ENCODE measurements at places on chromosomes 2 and 18.

- DNase-seq = no peak
Measured at GRCh38 chr2:179909845-179910734, 48.7 kb upstream of the ZNF385B start.

GRCh38 chr2:201793631-201794030 is 12.7 kb upstream of the CDK15 start:
- no peak for DNase-seq

DNA sequence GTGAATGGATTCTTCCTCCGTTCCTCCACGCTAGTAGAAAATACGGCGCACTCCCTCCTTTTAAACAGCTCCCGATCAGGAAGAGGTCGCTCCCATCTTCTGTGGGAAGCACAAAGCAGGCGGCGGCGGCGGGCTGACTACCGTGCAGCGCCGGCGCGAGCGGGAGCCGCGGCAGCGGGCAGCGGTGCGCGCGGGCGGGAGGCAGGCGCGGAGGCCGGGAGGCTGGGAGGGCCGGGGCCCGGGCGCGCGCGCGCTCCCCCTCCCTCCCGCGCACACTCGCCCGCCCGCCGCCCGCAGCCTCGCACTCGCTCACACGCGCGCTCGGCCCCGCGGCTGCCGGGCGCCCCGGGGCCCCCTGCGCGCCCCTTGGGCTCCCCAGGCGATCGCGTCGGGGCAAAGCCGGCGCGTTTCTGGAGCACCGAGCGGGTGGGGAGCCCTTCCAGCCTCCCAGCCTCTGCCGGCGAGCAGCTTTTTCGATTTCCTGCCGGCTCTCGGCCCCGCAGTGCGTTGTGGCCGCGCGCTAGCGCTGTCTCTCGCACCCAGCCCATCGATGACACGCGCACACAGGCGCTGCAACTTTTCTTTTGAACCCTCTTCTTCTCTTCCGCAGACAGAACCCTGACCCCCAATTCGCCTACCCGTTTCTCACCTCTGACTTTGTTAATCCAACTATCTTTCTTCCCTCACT is at the start of gene SLC8A1:
SLC8A1 (minus strand) TSS at position 173 of the 688 bp plus-strand sequence.
- no peak for DNase-seq

- no peak for DNase-seq
Measured at GRCh38 chr2:120989512-120990441, 254.1 kb downstream of the GLI2 start.

- no peak for DNase-seq
Measured at GRCh38 chr2:154439156-154439555, 259.3 kb upstream of the KCNJ3 start.

DNA sequence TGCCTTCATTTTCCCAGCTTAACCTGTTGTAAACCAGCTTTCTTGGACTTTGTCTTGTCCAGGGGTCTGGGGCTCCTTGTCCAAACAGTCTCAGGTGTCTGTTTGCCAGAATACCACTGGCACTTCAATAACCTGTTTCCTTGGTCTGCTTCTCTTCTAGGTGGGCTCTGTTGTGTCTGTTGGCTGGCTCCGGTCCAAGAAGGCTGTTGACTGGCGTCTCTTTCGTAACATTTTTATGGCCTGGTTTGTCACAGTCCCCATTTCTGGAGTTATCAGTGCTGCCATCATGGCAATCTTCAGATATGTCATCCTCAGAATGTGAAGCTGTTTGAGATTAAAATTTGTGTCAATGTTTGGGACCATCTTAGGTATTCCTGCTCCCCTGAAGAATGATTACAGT is 17.0 kb downstream of the SLC20A1 start:
- no peak for DNase-seq

DNA sequence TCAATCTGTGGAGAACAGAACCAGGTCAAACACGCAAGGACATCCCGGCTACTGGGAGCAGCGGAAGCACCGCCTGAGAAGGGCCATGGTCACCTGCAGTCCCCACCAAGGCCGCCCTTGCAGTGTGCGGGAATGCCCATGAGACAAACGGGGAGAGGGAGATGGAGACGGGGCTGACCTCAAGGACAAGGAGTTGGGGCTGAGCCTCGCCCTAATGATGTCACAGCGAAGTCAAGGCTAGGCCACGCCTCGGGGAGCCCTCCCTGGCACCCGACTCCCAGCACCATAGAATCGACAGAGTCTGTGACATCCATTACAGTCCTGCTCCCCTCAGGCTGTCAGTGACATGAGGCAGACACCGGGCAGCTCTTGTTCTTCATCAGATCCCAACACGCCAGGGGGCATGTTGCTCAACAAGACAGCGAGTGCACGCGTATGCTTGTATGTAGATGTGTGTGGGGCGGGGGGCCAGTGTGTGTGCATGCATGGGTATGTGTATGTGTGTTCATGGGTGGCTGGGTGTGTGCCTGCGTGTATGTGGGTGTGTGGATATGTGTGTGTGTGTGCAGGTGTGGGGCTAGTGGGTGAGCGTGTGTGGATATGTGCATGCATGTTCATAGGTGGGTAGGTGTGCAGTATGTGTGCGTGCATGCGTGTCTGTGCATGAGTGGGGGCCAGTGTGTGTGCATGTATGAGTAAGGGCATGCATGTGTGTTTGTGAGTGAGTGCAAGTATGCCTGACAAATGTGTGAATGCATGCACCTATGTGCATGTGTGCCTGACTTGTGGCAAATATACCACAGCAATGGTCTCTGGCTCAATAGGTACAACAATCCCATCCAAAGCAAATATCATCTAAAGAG is 57.0 kb downstream of the ANKMY1 start:
- DNase-seq = no peak

GRCh38 chr2:231541645-231542044 is 11.4 kb upstream of the NMUR1 start:
- no peak for DNase-seq

DNA sequence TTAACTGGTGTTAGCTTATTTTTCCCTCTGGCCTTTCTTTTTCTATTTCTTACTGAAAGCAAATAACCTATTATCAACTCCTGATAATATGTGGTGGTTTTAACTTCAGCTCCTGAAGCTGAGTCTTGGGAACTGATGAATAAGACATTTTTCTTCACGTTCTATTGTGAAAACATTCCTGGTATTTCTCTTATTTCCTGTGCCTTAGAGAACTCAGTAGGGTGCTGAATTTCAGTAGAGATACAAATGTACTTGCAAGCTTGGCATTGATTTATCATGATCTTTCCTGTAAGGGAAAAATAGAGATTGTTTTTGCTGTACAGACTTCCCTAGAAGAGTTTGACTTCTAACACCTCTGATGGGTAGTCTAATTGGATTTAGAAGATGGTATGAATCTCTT is 52.8 kb upstream of the DCC start:
- no peak for DNase-seq

DNA sequence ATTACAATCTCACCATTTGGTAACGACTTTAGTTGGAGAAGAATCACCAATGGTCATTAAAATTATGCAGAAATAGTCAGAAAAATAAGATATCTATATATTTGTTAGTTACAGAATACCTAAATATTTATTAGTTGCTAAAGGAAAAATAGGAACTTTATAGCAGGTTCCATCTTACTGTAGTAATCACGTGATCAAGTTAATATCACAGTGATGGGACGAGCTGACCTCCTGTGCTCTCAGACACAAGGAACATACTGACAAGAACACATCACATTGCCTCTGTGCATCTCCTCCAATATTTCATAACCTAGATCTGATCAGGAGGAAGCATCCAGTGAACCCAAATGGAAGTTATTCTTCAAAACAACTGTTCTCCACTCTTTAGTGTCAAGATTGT is 215.3 kb downstream of the GALR1 start:
- no peak for DNase-seq

GRCh38 chr18:10036479-10036878 is 122.7 kb downstream of the VAPA start:
- no peak for DNase-seq

GRCh38 chr2:30823452-30823851 is 16.2 kb upstream of the CAPN13 start:
- no peak for DNase-seq

- DNase-seq = no peak
Measured at GRCh38 chr2:155502766-155503165, 804.3 kb downstream of the KCNJ3 start.

- DNase-seq = no peak
Measured at GRCh38 chr2:43605851-43606250, 10.0 kb upstream of the THADA start.

DNA sequence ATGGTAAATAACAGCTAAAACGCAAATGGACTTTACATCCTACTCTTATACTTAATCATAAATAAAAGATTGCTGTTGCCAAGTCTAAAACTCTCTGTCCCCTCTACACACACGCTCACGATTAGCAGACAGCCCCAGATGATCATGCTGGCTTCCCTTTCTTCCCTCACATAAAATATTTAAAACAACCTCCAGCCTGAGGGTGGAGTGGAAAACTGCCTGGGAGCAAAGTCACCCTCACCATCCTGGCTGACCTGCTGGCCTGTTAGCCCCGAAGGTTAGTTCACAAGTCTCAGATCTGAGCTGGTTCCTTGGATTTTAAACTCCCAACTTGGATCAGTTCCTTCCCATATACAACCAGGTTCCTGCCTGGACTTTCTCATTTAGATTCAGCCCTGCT is 288.2 kb downstream of the NBAS start:
- no peak for DNase-seq

DNA sequence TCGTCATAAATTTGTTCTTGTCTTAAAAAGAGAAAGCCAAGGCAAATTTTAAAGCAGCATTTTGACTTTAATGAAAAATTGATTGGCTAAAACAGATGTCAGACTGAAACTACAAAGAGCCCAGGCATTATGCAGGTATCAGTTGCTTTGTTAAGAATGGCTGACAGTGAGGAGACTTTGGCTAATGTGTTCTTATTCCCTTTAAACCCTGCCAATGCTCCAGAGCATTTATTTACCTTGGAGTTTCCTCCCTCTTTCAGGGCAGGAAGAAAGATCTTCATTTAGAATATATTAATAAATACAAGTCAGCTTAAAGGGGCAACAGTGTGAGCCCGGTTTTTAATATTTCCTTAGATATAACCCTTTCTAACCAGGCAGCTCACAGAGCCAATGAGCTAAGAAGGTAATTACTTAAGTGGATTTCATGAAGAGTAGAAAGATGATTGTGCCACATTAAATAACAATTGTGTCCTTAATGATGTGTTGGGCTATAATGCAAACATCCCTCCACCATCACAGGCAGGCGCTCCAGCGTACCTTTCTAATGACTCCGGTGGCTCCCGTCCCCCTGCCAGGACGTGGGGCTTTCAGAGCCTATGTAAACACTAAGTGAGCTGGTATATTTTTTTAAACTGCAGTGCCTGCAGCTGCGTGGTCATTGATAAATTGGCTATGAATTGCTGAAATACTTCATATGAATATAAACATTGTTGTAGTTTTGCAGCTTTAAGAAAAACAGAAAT is 349.4 kb upstream of the POU3F3 start:
- no peak for DNase-seq

- DNase-seq = no peak
Measured at GRCh38 chr2:200624658-200625057, 38.8 kb downstream of the AOX1 start.

DNA sequence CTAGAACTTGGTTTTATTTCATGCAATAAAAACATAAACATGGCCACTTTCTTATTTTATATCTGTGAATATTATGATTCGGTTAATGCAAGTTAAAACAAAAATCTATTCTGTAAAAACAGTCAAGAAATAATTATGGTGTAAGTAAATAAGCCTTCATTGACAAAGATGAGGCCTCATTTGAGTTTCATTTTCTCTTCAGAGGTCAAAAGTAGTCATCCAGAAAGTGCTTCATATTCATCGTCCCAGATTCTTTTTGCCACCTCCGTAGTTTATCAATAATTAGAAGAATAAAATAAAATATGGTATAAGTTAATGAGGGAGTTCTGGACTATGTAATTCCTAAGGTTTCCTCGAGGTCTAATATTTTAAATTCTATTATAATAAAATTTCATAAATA is 19.4 kb upstream of the HNRNPA3 start:
- DNase-seq = no peak

GRCh38 chr2:170713543-170714380 is 1.4 kb upstream of the SP5 start:
- DNase-seq = no peak

GRCh38 chr2:152363936-152364335 is 29.0 kb downstream of the FMNL2 start:
- no peak for DNase-seq

- DNase-seq = no peak
Measured at GRCh38 chr2:71466301-71467179, 13.2 kb downstream of the DYSF start.

GRCh38 chr2:23510471-23510870 is 125.5 kb downstream of the KLHL29 start:
- DNase-seq = no peak
